Spleen (tissue), 13 donors: ENCODE measurements at places on chromosomes 13 and 19. TPM values are rescaled to one million over a fixed set of nuclear protein-coding genes. Genes with fewer than 3 reads are reported as not detected.

DNA sequence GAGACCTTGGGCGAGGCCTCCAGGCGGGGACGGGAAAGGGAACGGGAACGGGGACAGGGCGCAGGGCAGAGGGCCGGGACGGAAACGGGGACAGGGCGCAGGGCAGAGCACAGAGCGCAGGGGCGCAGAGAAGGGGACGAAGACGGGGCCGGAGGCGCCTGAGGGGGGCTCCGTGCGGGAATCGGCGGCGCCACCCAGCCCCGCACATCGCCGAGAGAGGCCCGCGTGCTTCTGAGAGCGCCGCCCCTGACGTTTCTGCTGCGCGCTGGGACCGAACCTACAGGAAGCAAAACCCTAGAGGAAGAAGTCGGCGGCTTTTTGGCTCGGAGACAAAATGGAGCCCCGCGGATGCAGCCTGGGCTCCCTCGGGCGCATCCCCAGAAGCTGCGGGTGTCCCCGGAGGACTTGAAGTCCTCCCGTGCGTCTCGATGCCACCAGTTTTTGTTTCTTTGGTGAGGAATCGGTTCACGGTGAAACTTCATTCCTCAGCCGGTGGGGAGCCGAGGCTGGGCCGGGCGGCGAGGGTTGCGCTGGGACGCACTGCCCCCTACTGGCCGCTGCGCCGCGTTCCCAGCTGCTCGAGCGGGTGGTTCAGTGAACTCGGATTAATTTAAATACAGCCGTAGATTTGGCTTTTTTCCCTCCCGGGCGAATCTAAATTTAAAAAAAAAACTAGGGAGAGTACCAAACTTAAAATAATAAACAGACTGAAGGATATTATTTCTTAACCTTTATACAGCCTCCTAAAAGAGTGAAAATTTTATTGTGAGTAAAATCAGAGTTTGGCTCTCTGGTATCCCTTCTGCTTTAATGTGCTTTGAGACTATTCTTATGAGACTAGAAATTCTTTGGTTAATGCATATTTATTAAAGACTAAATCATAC is 350.0 kb upstream of the ARGLU1 start:
- H3K4me1 ChIP-seq: peaks cover 39% of the 10 kb centered on the region
- no peaks in the 10 kb centered on the region for H3K36me3 ChIP-seq
- peaks cover 5% of the 10 kb centered on the region for H3K27me3 ChIP-seq
- peak overlapping the region; percentile 93 for H3K27ac ChIP-seq
- peak overlapping the region; percentile 77 for H3K4me3 ChIP-seq
- DNase-seq: peak; percentile 91

DNA sequence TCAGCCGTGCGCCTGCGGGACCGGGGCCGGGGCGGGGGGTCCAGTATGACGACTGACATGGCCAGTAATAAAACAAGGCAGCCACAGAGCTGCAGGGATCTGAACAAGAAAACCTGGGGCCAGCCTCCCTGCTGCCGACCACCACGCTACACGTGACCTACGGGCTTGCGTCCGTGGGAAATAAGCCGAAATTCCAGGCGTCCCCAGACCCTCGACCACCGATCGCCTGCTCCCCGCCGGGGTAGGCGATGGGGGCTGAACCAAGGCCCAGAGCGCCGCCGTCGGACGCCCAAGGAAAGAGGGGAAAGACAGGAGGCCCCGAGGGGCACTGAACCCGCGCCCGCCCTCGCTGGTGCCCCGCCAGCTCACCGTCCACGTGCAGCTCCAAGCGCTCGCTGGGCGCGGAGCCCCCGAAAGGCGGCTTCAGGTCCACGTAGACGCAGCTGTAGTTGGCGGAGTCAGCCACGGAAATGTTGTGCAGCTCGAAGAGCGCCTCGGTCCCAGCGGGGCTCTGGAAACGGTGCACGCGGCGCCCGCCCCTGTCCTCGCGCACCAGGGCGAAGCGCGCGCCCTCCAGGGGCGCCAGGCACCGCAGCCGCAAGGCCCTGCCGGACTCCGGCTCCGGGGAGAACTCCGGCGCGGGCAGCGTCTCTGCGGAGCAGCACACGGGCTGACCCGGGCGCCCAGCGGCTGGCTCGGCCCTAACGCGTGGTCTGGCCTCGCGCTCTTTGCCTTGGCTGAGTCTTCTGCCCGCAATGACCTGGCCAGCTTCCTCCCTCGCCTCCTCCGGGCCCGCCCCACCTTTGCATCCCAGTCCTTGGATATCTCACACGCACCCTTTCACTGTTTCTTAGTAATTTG is 3.1 kb downstream of the A1BG start:
- no peak overlapping the region for H3K27ac ChIP-seq
- H3K4me1 ChIP-seq: no peaks in the 10 kb centered on the region
- no peak for DNase-seq
- H3K27me3 ChIP-seq: no peaks in the 10 kb centered on the region

Gene C13orf42
- polyA plus RNA-seq: not detected

DNA sequence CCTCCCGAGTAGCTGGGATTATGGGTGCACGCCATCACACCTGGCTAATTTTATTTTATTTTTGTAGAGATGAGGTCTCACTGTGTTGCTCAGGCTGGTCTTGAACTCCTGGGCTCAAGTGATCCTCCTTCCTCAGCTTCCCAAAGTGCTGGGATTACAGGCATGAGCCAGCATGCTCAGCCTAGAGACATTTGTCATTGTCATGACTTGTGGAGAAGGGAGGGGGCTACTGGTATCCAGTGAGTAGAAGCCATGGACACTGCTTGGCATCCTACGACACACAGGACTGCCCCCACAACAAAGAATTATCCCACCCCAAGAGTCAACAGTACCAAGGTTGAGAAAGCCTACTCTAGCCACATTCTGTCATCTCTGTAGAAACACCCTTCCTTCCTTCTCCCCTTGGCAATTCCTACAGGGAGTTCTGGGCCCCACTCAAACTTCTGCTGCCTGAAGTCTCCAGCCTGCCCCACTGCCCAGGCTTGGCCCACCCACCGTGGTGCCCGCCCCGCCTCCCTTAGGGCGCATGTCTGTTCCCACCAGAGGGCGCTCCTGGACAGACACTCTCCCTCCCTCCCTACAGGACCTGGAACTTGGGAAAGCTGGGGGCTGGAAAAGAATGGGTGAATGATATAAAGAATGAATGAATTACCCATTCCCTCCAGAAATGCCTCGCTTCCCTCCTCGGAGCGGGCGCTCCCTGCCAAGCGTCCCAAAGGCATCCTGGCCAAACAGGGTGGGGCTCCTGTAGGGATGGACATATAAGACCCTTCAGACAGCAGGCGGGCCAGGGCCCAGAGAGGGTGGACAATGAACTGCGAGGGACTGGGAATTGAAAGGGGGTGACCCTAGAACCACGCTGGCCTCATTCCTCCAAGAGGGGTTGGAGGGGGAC is 5.5 kb upstream of the EMP3 start:
- H3K27ac ChIP-seq: peak overlapping the region; percentile 100
- H3K36me3 ChIP-seq: no peaks in the 10 kb centered on the region
- H3K27me3 ChIP-seq: no peaks in the 10 kb centered on the region
- H3K4me3 ChIP-seq: no peak overlapping the region
- peak; percentile 95 for DNase-seq

DNA sequence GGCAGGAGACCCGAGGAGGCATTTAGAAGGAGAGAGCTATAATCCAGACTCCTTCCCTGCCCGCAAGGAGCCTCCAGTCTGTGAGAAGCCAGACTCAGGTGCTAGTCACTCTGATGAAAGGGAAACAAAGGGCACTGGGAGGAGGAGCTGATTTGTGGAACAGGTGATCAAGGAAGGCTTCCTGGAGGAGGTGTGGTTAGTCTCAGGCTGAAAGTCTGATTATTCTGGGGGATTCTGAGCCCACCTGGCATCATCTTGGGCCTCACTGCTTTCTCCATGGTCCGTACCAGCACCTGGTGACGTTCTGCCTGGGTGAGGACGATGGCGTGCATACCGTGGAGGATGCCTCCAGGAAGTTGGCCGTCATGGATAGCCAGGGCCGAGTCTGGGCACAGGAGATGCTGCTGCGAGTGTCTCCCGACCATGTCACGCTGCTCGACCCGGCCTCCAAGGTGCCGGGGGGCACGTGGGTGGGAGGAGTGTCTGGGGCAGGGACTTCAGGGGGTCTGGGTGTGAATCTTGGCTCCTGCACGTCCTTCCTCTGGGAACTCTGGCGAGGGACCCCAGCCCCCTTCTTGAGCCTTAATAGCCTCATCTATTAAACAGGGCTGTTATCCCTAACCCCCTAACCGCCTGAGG is 3.9 kb downstream of the EPS8L1 start:
- H3K27me3 ChIP-seq: peaks cover 85% of the 10 kb centered on the region
- DNase-seq: no peak
- H3K36me3 ChIP-seq: no peaks in the 10 kb centered on the region
- no peak overlapping the region for H3K4me3 ChIP-seq
- H3K4me1 ChIP-seq: peaks cover 41% of the 10 kb centered on the region

Gene TNFRSF19
- polyA plus RNA-seq: 1.0 TPM

DNA sequence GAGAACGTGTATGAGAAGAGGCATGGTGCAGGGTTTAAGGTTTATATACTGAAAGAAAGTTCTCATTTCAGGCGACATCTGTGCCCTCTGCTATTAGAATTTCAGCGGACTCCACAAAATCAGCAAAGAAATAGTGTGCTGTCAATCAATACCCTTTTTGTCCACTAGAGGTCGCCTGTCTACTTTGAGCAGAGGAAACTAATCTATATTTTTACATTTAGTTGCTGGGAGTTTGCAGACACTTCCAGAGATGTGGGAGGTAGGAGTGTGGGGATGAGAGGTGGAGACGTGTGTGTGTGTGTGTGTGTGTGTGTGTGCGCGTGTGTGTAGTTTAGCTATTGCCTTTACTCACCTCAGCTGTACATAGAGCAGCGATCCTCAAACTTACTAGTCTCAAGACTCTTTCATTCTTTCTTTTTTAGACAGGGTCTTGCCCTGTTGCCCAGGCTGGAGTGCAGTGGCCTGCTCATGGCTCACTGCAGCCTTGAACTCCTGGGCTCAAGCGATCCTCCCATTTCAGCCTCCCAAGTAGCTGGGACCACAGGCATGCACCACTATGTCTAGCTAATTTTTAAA is 9.7 kb downstream of the INAFM1 start:
- H3K27ac ChIP-seq: no peak overlapping the region
- H3K4me1 ChIP-seq: peaks cover 12% of the 10 kb centered on the region
- no peak for DNase-seq
- no peaks in the 10 kb centered on the region for H3K36me3 ChIP-seq
- no peaks in the 10 kb centered on the region for H3K27me3 ChIP-seq

DNA sequence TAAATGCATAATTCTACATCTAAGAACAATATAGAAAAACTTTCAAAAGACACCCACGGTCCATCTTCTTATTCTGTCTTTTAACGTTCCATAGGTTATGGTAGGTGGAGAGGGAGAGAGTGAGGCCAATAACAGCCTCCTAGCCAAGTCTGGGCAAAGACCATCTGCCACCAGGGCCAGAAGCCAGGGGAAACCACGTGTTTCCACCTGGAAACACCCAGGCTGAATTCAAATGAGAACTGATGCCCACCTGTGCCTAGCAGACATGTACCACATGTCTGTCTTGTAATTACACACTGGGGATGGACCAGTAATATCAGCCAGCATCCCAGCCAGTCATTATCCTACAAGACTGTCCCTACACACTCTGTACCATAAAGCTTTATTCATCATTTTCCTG is 1573.1 kb downstream of the EFNB2 start:
- no peak overlapping the region for H3K27ac ChIP-seq
- H3K27me3 ChIP-seq: no peaks in the 10 kb centered on the region
- no peak for DNase-seq
- H3K4me1 ChIP-seq: no peaks in the 10 kb centered on the region

- peak overlapping the region; percentile 45 for H3K4me3 ChIP-seq
- DNase-seq: peak; percentile 67
- H3K27me3 ChIP-seq: no peaks in the 10 kb centered on the region
- H3K27ac ChIP-seq: peak overlapping the region; percentile 87
- H3K4me1 ChIP-seq: peaks cover 79% of the 10 kb centered on the region
- peaks cover 45% of the 10 kb centered on the region for H3K36me3 ChIP-seq
These were observed 9.2 kb downstream of the RANBP3 start for GRCh38 chr19:5968431-5969373.

- no peak for DNase-seq
- H3K27ac ChIP-seq: no peak overlapping the region
- H3K36me3 ChIP-seq: no peaks in the 10 kb centered on the region
- H3K4me1 ChIP-seq: no peaks in the 10 kb centered on the region
These were observed 550.1 kb downstream of the TBC1D4 start for GRCh38 chr13:74931698-74932433.

Gene SHKBP1
- polyA plus RNA-seq: 102 TPM
